Left lobe of liver (tissue), 2 donors: ENCODE measurements at places on chromosomes 16 and 17.

DNA sequence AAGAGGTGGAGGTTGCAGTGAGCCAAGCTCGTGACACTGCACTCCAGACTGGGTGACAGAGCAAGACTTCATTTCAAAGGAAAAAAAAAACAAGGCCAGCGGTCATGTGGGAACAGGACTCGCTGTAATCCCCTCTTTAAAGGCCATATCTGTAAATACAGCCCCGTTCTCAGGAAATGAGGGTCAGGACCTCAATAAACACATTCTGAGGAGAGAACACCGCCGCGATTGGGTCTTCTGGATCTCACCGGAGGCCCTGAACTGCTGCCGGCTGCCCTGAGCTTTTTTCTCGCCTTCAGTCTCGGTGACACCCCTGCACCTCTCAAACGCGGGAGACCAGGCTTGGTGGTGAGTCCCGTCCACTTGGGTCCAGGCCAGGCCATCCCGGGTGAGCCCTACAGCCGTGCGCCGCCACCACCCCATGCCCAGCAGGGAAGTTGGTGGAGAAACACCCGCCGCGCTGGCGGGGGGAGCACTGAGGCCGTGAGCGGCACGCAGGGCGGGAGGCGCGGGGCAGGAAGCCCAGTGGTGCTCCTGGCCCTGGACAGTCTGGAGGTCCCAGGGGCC, 28.4 kb downstream of the SLC25A10 start:
- no peak for DNase-seq

DNA sequence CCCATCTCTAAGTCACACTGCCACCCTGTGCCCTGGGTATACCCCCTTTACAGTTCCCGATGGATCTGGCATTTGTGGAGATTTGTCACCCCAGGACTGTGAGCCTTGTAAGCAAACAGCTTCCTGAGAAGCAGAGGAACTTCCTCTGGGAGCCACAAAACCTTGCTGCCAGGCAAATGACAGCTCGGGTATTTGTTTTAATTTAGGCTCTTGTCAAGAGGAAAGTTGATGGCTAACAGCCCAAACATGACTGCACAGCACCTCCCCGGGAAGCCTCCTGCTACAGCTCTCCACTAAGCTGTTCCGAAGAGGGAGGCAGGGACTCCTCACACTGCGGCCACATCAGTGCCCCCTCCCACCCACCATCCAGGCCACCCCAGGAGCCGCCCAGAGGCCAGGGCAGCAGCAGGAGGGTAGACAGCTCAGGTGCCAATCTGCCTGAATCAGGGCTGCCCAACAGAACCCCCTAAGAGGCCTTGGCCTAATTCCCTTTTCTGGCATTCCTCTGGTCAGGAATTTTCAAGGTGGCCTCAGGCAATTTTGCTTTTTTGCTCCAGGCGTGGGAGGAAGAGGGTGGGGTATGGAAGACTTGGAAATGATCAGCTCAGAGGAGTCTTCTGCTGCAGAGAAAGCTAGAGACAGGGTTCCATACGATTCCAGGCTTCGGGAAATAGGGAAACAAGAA, 2.6 kb downstream of the ABR start:
- DNase-seq: no peak

DNA sequence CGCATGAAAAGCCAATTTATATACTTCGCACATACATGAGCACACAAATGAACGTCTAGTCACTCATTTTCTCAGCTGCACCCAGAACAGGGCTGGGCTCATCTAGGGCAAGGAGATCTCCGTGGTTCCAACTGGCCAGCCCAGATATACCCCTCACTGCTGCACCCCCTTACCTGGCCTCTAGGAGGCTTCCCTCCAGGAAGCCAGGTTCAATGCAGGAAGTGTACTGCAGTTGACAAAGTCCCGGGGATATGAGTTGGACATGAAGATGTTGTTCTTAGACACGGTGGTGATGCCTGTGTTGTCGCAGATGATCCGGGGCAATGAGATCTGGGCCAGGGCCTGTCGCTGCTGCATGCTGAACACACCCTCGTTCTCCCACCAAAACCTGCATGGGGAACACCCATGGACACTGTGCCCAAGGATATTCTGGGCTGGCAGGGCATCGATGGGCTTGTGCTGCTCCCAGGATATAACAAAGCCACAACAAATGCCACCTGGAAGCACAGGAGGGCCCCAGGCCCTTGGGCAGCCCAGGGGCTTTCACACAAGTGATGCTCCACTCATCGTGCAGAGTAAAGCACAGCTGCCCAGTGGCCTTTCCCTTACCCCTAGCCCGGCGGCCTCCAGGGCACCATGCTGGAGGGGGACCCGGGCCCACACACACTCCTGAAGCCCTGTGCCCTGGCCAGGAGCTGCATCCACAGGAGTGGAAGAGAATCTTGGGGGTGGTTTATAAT, 10.1 kb downstream of the MPO start:
- DNase-seq: no peak

- no peak for DNase-seq
These were observed 7.2 kb downstream of the VPS4A start for GRCh38 chr16:69318177-69318910.

DNA sequence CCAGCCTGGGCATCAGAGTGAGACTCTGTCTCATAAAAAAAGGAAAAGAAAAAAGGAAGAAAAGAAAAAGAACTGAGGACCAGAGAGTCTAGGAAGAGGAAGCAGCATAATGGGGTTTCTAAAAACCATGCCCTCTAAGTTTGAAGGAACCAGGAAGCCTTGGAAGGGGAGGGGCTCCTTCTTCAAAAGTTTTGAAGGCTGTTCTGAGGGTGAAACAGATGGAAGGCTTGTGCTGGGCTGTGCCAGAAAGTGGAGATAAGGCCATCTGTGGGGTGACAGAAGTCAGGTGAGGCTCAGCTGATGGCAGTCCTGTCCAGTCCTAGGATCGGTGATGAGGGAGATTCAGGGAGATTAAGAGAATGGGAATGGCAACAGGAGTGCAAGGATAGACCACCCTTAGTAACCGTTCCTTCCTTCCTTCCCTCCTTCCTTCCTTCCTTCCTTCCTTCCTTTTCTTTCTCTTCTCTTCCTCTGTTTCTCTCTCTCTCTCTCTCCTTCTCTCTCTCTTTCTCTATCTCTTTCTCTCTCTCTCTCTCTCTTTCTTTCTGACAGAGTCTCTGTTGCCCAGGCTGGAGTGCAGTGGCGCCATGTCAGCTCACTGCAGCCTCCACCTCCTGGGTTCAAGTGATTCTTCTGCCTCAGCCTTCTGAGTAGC, 182.6 kb downstream of the NTN1 start:
- no peak for DNase-seq

GRCh38 chr17:60416368-60416925, 5.8 kb upstream of the CHCT1 start:
- no peak for DNase-seq

GRCh38 chr16:78837706-78838105, 738.3 kb downstream of the WWOX start:
- DNase-seq: no peak

GRCh38 chr16:85600078-85600477, 13.0 kb upstream of the GSE1 start:
- DNase-seq: no peak

DNA sequence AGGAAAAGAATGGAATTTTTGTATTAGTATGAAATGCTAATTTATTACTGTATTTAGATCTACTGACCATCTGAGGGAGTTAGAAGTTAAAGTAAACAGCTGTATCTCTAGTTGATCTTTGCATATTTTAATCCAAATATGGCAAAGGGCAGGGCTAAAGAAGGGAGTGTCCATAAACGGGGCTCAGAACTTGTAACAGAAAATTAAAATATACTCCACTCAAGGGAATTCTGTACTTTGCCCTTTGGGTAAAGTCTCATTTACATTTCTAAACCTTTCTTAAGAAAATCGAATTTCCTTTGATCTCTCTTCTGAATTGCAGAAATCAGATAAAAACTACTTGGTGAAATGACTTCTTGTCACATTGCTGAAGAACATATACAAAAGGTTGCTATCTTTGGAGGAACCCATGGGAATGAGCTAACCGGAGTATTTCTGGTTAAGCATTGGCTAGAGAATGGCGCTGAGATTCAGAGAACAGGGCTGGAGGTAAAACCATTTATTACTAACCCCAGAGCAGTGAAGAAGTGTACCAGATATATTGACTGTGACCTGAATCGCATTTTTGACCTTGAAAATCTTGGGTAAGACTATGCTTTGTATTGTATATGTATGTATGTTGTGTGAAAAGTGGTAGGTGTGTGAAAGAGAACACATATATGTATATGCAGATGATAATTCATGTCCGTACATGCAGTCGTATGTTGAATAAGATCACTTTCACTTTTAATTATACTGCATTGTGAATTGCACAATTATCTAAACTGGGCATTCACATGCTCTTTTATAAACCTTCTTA, at the start of gene ASPA:
TSS of gene ASPA (plus strand) at position 186 of the 799 bp plus-strand sequence. CDS start at position 349, 163 bp downstream.
- DNase-seq: no peak

- DNase-seq: no peak
These were observed 22.6 kb upstream of the CBFA2T3 start for GRCh38 chr16:88999457-89000206.

DNA sequence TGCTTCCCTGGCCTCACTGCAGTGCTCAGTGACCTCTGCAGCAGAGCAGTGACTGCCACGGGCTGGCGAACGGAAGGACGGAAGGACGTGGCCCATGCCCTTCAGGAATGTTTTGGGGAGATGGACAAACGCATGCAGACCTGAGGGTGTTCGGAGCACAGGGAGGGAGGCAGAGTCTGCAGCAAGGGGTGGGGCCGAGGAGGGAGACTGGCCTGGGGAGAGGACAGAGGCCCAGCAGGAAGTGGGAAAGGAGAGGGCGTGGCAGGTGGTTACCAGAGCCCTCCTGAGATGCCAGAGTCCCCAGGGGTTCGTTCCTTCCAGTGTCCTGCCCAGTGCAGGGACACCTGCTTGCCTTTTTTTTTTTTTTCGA, 21.9 kb downstream of the ADORA2B start:
- DNase-seq: no peak

DNA sequence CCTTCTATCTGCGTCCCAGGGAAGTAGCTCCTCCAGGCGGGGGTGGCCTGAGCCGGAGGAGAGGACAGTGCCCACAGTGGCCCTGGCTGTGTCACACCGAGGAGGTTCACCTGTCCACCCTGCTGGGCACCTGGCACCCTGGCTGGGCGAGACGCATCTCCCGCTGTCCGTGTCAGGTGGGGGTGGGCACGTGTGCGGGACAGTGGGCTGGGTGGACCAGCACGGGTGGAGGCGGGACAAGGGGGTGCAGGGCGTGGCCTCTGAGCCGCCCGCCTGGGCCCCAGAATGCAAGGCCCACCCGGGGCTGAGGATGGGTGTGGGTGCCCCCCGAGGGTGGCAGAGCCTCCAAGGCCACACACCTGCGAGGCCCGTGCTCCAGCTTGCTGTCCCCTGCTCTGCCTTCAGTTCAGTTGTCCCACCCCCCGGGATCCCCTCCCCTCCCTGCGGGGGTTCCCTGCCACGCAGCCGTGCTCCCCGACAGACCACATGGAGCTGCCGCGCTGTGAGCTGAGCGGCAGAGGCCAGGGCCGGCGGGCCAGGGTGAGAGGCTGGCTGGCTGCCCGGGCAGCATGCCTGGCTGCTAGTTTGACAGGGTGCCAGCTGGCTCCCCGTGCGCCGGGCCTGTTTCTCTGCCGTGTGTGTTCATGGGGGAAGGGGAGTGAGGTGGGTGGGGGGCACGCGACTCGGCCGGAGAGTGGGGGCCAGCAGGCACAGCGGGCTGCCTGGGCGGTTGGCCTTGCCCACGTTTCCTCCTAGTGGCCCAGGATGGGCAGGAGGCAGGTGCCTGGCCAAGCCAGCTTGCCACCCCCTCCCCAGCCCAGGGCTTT, 33.9 kb downstream of the BAHCC1 start:
- DNase-seq: peak; percentile 91

GRCh38 chr16:31373235-31373634, 18.3 kb downstream of the ITGAX start:
- no peak for DNase-seq

- DNase-seq: no peak
These were observed 829 bp downstream of the DHRS7B start for GRCh38 chr17:21127509-21128077.

GRCh38 chr16:11950388-11950787, 8.5 kb upstream of the NPIPB2 start:
- DNase-seq: no peak

- no peak for DNase-seq
These were observed 71.0 kb upstream of the CCL1 start for GRCh38 chr17:34434052-34434451.

DNA sequence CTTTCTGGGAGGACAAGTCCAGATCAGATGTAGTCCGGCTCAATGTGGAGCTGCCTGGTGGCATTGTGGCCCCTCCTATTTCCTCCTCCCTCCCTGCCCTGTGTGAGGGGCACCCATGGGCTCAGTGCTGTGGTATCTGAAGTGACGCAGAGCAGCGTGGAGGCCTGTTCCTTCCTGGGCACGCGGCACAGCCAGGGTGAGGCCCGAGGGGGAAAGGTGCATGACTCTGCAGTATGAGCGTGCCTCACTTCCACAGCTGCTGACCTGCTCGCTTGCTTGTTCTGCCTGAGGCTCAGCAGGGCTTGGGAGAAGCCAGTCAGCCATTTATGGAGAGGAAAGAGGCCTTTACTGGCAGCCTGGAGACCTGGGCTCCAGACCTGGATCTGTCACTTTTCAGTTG, 11.7 kb downstream of the TMEM238L start:
- DNase-seq: no peak

- DNase-seq: peak; percentile 81
These were observed 189.4 kb upstream of the CDH8 start for GRCh38 chr16:62225675-62226074.

DNA sequence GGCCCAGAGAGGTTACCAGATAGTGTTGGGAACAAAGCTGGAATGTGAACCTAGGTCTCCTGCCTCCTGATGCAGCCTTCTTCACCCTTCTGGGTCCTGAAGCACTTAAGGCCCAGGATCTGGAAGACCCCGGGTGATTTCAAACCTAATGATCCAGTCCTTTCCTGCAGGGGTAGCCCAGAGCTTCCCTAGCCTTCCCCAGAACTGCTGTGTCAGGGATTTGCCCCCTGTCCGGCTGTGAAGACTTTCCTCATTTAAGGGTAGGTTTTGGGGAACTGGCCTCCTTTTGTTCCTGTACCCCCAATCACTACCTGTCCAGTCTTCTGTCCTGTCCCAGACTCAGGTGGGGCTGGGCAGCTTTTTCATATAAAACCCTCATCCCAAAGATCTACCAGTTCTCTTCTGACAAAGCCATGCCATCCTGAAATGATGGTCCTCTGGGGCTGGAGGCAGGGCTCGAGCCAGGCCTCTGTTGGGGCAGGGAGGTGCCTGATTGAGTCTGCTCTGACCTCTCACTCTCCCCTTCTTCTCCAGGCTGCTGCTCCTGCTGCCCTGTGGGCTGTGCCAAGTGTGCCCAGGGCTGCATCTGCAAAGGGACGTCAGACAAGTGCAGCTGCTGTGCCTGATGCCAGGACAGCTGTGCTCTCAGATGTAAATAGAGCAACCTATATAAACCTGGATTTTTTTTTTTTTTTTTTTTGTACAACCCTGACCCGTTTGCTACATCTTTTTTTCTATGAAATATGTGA, 1.3 kb downstream of the MT1X start:
- DNase-seq: no peak

GRCh38 chr17:70774339-70775117, 605.2 kb downstream of the KCNJ2 start:
- DNase-seq: no peak

DNA sequence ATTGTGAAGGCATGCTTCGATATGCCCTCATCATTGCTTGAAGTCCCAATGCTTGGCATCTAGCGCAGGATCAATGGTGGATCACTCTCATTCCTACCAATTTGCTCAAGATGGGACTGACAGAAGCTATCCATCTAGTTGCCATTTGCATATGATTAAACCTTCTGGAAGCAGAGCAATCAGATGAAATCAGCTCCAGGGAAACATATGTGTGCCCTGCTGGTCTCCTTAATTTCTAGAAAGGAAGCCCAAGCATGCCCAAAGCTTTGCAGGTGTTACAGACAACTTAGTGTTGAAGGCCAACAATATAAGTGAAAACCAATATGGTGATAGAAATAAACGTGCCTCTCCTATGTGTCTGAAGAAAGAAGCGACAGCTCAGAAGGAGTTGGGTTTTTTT, 350.0 kb upstream of the ERCC4 start:
- DNase-seq: no peak
